Fibroblast of lung (primary cell): ENCODE measurements at places on chromosomes 11 and 22.

GRCh38 chr11:44740967-44741366, 14.2 kb downstream of the TSPAN18 start:
- no peak overlapping the region for H3K27ac ChIP-seq
- peaks cover 20% of the 10 kb centered on the region for H3K27me3 ChIP-seq
- H3K36me3 ChIP-seq, result no peaks in the 10 kb centered on the region
- H3K4me1 ChIP-seq, result no peaks in the 10 kb centered on the region
- no peak overlapping the region for H3K4me3 ChIP-seq

DNA sequence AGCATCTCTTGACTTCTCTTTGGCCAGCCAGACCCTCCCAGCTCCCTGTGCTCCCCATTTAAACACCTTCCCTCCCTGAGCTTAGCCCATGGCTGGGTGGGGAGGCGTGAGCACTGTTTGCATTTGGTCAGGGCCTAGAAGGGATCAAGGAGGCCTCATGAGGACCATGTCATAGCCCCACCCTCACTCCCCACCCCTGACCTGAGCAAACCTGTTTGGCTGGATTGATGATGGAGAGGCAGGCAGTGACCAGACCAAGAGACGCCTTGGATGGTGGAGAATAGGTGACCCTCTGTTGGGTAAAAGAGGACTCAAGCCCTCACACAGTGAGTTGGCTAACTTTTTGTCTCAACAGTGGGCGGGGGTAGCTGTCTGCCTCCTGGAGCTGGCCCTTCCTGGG, 49.9 kb downstream of the ST3GAL4 start:
- no peak overlapping the region for H3K4me3 ChIP-seq
- H3K4me1 ChIP-seq, result peaks cover 5% of the 10 kb centered on the region
- H3K27ac ChIP-seq, result no peak overlapping the region

GRCh38 chr11:71451596-71452198, 1.3 kb upstream of the NADSYN1 start:
- no peak overlapping the region for H3K4me3 ChIP-seq
- H3K27me3 ChIP-seq, result no peaks in the 10 kb centered on the region
- H3K4me1 ChIP-seq, result peaks cover 6% of the 10 kb centered on the region
- DNase-seq, result no peak
- no peak overlapping the region for H3K27ac ChIP-seq
- H3K36me3 ChIP-seq, result peaks cover 4% of the 10 kb centered on the region

DNA sequence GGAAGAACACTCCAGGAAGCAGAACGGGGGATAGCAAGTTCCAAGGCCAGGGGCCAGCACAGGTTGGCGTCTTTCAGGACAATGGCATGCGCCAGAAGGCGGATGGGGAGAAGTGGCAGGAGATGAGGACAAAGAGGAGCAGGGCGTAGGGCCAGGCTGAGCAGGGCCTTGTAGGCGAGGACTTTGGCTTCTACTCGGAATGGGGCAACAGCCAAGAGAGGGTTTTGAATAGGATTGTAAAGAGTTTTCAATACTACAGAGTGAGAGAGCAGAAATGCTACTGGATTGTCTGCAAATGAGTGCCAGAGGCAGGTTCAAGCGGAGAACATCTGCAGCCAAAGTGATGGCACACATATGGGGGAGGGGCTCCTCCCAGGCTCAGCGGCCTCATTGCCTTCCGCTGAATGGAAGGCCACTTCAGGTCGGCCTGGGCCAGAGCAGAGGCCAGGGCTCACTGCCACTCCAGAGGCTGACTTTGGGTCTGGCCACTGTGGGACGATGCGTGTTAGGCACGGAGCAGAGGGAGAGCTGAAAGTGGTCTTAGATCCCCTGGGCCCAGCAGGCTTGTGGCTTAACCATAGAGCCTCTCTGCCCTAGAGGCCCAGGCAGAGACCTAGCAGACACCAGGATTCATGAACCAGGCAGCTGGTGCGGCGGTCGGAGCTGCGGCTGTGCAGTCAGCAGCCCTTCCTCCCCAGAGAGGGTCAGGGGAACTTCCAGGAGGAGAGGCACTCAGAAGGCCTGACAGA, 118.2 kb downstream of the DSCAML1 start:
- no peak for DNase-seq
- no peaks in the 10 kb centered on the region for H3K36me3 ChIP-seq
- no peak overlapping the region for H3K27ac ChIP-seq
- no peak overlapping the region for H3K4me3 ChIP-seq
- no peaks in the 10 kb centered on the region for H3K4me1 ChIP-seq
- H3K27me3 ChIP-seq, result no peaks in the 10 kb centered on the region

GRCh38 chr11:102172127-102172848, 62.0 kb downstream of the YAP1 start:
- H3K4me3 ChIP-seq, result no peak overlapping the region

DNA sequence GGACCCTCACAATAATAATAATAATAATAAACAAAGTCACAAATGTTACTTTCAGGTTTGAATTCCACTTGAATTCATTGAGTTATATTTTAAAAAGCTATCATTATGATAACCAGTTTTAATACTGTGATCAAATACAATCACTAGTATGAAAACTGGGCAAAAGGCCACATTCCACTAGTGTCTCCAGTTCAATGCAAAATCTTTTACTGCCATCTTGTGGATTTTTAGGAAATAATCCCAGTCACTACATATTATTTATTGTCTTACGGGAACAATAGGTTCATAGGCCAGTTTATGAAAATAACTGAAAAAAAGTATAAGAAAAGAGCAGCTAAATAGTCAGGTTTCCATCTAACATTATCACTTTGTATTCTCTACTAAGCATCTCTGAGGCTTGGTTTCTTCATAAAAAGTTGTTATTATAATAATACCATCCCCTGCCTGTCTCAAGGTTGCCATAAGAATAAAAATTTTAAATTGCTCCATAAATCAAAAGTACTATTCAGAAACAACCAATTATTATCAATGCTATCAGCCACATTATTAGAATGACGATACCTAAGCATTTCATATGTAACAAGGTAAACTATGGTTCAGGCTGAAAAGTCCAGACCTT, 533.9 kb upstream of the CCDC90B start:
- H3K4me1 ChIP-seq, result no peaks in the 10 kb centered on the region
- no peak overlapping the region for H3K27ac ChIP-seq
- no peaks in the 10 kb centered on the region for H3K27me3 ChIP-seq
- H3K36me3 ChIP-seq, result no peaks in the 10 kb centered on the region
- DNase-seq, result peak; percentile 84
- no peak overlapping the region for H3K4me3 ChIP-seq

DNA sequence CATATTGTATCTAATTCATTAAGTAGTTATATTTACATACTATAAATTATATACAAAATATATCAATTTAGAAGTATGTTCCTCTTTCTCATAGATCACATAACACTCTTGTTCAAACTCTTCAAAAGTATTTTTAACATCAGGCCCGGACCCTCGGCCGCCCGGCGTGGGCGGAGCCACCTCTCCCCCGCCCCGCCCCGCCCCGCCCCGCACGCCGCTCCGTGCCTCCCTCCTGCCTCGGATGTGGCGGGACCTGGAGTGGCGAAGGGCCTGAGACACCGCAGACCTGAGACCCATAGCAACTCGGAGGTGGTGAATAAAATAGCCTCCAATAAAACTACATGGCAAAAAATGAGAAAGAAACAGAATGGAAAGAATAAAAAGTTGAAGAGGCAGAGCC, 105.9 kb upstream of the BDNF start:
- no peak for DNase-seq
- no peak overlapping the region for H3K27ac ChIP-seq
- H3K36me3 ChIP-seq, result no peaks in the 10 kb centered on the region
- H3K4me3 ChIP-seq, result no peak overlapping the region
- H3K4me1 ChIP-seq, result no peaks in the 10 kb centered on the region
- no peaks in the 10 kb centered on the region for H3K27me3 ChIP-seq

GRCh38 chr22:39204216-39204615, 40.6 kb downstream of the PDGFB start:
- no peak for DNase-seq
- no peaks in the 10 kb centered on the region for H3K27me3 ChIP-seq
- no peak overlapping the region for H3K4me3 ChIP-seq
- no peak overlapping the region for H3K27ac ChIP-seq
- no peaks in the 10 kb centered on the region for H3K36me3 ChIP-seq

DNA sequence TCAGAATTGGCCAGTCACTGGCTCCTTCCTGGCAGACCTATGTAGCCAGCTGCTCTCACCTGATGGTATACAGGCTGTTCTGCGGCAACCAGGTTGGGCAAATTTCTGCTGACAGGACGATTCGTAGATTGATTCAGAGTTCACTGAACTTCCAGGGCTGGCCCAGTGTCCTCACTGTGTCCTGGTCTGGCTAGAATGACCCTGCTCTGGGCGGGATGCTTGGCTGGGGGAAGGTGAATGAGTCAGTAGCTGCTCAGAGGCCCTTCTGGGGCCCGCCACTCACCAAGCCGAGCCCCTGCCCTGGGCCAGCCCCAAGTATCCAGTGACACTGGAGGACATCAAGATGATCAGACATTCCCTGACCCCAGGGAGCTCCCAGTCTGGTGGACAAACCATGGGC, 62.9 kb upstream of the WNT11 start:
- H3K27me3 ChIP-seq, result peaks cover 4% of the 10 kb centered on the region
- H3K27ac ChIP-seq, result no peak overlapping the region
- no peak overlapping the region for H3K4me3 ChIP-seq
- no peaks in the 10 kb centered on the region for H3K4me1 ChIP-seq
- DNase-seq, result no peak
- no peaks in the 10 kb centered on the region for H3K36me3 ChIP-seq

DNA sequence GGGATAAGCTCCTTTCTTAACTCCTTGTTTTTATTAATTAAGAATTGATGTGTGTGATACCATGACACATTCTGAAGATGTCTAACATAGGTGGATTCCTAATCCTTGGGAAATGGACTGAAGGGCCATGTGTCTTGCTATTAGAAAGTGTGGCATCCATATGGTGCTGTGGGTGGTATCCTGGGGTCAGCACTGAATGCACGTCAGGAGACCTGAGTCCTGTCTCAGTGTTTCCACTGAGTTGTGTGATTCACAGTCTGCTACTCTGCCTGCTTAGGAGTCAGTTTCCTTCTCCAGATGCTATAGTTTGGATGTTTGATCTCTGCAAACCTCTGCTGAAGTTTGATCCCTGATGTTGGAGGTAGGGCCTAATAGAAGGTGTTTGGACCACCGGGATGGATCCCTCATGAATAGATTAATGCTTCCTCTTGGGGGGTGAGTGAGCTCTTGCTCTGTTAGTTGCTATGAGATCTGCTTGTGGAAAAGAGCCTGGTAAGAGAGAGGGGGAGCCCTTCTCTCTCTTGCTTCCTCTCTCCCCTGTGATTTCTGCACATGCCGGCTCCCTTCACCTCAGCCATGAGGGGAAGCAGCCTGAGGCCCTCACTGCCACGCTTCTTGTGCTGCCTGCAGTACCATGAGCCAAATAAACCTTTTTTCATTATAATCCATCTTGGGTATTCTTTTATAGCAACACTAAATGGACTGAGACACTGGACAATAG, 666.5 kb downstream of the NTM start:
- H3K4me1 ChIP-seq, result peaks cover 4% of the 10 kb centered on the region
- H3K4me3 ChIP-seq, result no peak overlapping the region
- H3K36me3 ChIP-seq, result no peaks in the 10 kb centered on the region

DNA sequence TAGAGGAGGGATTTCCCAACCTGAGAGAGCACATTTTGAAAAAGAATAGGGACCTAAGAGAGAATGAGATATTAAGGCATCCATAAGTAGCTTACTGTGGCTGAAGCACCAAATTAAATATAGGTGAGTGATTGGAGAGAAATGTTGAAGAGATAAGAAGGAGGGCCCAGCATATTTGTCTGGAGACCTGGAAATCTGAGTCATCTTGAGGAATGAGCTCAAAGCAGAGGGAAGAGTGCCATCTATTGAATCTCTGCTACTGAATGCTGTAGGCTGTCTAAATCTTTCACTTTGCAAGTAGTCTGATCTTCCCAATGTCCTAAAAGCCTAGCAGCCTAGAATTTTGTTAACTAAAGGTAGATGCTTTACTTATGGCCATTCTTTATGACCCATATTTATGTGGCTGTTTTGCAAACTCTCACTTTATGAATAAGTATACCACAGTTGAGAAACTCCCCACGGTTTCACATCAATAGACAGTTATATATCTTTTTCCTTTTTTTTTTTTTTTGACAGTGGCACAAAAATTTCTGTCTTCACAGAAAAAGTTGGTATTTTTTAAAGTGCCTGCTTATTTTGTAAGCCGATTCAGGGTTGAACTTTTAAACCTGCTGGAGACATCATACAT, 2093.5 kb downstream of the LRRC4C start:
- H3K4me3 ChIP-seq, result no peak overlapping the region
- no peak overlapping the region for H3K27ac ChIP-seq
- peak; percentile 2 for DNase-seq

- no peak for DNase-seq
- H3K4me3 ChIP-seq, result no peak overlapping the region
- H3K27ac ChIP-seq, result no peak overlapping the region
- H3K4me1 ChIP-seq, result no peaks in the 10 kb centered on the region
- H3K27me3 ChIP-seq, result no peaks in the 10 kb centered on the region
Observed at GRCh38 chr11:11478687-11479086, 125.6 kb upstream of the CSNK2A3 start.

DNA sequence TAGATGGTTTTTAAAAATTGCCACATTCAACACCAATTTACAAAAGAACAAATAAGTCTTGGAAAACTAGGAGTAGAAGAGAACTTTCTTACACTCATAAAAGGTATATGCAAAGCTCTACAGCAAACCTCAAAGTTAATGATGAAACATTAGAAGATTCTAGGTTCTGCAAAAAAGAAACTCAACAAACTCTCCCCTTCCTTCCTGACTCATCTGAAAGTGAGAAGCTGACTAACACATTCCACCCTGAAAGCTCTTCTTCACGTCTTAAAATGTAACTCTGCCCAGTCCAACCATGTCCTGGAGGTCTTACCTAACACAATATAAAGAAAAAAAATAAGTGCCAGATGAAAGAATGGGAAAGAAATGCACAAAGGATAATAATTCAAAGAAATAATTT, 218.9 kb upstream of the ISX start:
- no peaks in the 10 kb centered on the region for H3K36me3 ChIP-seq
- no peak overlapping the region for H3K4me3 ChIP-seq
- DNase-seq, result peak; percentile 47
- H3K4me1 ChIP-seq, result no peaks in the 10 kb centered on the region

DNA sequence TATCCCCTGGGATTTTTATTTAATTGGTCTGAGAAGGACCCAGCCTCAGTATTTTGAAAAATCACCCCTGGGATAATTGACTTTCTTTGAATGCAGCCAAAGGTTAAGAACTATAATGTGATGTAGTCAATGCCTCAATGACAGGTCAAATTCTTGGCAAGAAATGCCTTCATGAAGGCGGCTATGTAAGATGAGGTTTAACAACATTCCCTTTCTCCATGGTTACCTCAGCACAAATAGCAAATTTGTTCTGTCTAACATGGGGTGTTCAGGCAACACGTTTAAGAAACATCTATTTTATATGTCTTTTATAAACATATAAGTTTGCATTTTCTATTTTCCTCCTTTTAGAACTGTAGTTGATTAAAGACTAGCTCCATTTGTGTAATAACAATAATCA, 5.3 kb downstream of the SLN start:
- no peak overlapping the region for H3K4me3 ChIP-seq
- H3K36me3 ChIP-seq, result no peaks in the 10 kb centered on the region
- no peak overlapping the region for H3K27ac ChIP-seq
- no peaks in the 10 kb centered on the region for H3K4me1 ChIP-seq
